CD4-positive, alpha-beta T cell treated with Interleukin-6 at 100 ng/mL for 8 hours (primary cell): ENCODE measurements at places on chromosomes 1 and 21.

DNA sequence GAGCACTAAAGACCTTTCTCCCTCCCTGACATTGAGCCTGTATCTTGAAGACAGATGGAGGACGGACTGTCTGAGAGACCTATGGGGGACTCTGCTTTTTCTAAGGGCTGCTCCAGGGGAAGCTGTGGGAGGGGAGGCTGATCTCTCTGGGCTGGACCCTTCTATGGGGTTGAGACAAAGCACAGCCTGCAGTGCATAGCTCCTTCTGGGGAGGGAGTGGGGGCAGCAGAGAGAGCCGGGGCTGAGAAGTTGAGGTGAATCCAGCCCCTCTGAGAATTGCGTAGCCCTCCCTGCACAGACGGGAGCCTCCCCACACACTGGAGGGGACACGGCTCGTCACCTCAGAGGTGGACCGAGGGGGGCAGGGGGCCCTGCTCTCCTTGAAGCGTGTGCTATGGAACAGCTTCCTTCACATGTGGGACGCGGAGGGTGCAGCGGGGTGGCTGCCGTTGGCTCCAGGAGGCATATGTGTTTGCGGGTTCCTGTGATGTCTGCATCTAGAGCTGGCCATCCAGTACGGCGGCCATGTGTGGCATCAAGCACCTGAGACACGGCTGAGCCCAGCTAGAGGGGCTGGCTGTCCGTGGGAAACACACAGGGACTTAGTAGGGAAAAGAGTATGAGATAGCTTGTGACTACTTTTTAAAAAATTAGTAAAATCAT lies 299.1 kb downstream of the CAMTA1 start:
- DNase-seq, result no peak

- no peak for DNase-seq
Observed at GRCh38 chr1:43448955-43449707, 4.6 kb downstream of the HYI start.

GRCh38 chr1:32651461-32652073 lies 559 bp downstream of the RBBP4 start:
- DNase-seq, result no peak

- no peak for DNase-seq
Observed at GRCh38 chr1:170670802-170671628, 7.1 kb downstream of the PRRX1 start.

DNA sequence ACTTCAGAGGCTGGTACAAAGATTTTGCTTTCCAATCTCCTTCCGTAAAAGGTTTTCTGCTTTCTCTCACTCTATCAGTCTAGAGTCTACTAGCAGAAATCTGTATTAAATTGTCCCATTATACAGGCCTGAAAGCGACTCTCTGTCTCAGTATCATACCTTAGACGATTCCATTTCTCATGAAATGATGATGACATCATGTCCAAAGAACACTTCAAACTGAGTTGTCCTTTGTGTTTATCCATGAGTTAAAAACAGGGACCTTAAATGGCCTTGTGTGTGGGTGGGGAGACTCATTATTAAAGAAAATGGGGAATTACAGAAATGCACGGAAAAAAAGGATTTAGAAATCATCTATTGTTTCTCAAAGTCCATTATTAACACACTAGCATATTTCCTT lies 21.0 kb upstream of the SLC44A3 start:
- no peak for DNase-seq

- DNase-seq, result no peak
Observed at GRCh38 chr21:37871121-37871862, 45.0 kb downstream of the KCNJ6 start.

DNA sequence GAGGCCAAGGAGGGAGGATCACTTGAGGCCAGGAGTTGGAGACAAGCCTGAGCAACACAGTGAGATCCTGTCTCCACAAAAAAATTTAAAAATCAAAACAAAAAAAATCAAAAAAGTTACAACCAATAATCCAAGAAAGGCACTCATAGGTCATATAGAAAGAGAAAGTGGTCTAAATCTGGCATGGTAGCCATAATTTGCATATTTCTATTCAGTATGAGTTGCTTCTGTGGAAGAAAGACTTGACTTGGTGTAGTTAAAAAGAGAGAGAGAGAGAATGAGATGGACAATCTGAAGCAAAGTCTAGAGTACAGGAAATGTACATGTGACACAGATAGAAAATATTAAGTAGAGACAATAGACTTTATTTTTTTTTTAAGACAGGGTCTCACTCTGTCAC lies 22.5 kb downstream of the JMJD4 start:
- DNase-seq, result no peak

- DNase-seq, result no peak
Observed at GRCh38 chr1:60008500-60008899, 65.1 kb downstream of the C1orf87 start.

DNA sequence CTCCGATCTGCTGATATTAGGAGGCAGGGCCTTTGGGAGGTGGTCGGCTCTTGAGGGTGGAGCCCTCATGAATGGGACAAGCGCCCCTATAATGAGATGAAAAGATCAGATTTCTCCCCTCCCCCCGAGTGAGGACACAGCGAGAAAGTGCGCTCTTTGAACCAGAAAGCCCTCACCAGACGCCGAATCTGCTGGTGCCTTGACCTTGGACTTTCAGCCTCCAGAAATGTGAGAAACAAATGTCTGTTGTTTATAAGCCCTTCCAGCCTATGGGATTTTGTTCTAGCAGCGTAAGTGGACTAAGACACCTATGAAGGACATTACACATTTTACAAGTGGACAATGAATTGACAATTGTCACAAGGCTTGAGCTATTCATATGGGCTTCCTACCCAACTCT lies 80.2 kb downstream of the RIPK4 start:
- no peak for DNase-seq

- DNase-seq, result no peak
Observed at GRCh38 chr1:3521426-3521825, 67.0 kb downstream of the ARHGEF16 start.

DNA sequence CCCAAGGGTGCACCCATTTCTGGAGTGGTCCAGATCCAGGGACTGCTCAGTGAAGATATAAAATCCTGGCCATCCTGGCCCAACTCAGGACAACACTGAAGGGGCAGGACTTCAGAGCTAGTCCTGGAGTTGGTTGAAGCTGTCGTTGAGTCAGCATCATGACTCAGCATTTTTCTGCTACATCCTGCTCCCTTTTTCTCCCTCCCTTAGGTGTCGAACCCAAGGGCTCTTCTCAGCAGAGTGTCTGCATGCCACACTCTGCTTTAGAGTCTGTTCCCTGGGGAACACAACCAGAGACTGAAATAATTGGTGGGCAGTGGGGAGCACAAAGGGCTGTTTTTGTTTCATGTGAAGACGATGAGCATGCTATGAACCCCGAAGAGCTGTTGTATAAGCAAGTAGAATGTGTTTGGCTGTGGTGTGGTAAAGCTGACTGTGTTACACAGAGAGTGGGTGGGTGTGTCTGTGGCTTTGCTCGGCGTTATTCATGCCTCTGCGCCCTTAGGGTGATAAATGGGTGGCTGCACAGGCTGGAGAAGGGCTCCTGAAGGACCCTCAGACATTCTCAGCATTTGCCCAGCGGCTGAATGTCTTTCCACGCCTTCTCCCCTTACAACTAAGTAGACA lies 167.2 kb downstream of the CYYR1 start:
- no peak for DNase-seq

DNA sequence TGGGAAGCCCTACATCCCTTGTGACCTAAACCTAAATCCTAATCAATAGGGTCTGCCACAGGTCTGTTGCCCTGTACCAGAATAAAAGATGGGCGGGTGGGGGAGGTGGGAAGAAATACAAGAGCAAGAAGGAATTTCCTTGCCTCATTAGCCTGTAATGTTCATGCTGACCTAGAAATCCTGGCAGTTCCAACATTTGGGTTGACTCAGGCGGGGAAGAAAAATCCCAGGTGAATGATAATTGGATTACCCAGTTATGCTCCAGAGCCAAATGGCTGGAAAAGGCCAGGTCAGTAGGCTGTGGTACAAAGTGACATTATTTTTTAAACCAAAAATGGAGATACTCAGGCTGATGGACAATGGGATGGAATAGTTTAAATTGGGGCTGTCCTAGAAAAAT lies 27.3 kb upstream of the A3GALT2 start:
- DNase-seq, result no peak

GRCh38 chr1:102851616-102852015 lies 256.7 kb downstream of the COL11A1 start:
- DNase-seq, result no peak

DNA sequence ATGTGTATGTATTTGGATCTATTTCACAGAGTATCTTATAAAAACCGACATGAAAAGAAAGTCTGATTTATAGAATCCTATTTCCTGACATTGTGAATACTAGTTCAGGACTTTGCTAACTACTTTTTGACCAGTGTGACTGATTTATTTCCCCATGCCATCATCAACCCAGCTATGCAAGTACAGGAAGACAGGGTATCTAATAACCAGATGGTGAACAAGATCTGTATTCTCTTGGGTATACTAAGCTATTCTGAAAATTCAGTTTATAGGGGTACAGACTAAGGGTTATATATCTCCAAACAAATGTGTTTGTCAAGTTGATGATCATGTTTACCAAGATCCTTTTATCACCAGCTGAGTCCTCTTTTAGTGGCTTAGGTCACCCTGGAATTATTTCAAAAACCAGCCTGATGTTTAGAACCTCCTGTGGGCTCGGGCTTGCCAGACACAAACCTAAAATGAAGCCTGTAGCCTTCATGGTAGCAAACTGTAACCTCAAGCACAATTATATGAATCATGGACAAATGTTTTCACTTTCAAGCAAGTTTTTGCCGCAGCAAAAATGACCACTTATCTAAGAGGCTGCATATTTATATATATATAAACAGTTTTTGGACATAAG lies 185.1 kb downstream of the FGGY start:
- no peak for DNase-seq

DNA sequence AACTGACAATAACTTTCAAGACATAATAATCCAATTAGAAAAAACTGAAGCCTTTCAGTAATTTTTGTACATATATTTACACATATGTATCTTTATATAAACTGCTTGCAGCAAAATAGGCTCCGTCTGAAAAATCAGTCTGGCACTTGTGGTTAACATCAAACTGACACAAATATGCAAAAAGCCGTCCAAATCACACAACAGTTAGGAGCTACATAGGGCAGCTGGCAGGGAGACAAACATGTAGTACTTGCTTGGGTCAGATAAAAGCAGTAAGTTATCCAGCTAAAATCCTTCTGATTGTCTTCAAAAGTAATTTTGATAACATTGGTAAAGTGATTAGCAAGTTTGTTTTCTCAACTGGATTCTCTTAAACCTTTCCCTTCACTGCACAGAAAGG lies 14.7 kb upstream of the GUCA2A start:
- DNase-seq, result no peak

DNA sequence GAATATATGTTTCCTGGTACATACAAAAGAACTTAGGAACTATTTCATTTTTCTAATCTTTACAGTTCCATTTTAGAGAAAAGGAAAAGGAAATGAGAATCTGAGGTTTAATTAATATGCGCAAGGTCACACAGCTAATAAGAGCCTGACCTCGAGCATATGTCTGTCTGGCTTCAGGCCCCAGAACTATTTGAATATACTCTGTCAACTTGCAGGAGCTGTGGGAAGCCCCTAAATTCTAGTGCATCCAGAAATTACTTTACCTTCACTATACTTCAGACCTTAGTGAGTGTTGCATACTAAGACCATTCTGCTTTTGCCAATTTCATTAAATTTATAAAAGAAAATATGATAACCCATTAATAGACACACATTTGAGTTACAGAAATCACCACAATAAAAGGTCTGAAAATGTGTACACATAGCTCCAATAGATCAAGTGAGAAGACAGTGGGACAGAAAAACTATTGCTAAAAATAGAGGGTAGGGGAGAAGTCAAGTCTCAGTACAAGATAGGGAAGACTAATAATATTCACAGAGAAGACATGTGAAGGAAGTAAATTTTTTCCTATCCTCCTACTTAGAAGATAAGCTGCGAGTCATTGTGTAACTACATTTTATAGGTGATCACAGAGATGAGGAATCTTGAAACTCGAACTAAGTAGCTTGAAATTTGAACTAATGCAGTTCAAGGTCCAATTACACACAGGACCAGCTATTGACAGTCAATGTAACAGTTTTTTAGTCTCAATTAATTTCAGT lies 3.8 kb downstream of the RGS13 start:
- no peak for DNase-seq

DNA sequence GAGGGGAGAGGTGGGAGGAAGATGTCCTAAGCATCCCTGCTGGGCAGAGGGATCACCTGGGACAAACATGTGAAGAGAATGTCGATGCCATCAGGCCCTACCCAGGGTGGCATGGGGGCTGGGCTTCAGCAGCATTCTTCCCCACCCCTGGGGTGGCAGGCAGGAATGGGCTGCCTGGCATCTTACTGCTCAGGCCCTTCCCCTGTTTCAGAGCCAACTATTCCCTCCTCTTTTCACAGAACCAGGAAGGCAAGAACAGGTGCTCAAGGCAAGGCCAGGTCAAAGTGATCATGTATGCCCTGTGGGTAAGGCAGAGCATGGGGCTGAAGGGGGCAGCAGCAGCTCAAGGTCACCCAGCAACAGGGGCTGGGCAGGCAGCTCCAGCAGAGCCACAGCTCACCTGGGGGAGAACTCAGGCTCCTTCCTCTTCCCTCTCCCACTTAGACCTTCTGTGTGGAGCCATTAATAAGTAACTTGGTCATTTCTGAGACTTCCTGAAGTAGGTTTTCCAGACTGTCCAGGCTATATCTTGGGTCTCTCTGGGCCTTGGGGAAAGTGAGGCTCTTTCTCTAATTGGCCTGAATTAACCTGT lies 56.4 kb downstream of the ELK4 start:
- DNase-seq, result no peak

- no peak for DNase-seq
Observed at GRCh38 chr1:17683598-17683997, 71.5 kb upstream of the ACTL8 start.

DNA sequence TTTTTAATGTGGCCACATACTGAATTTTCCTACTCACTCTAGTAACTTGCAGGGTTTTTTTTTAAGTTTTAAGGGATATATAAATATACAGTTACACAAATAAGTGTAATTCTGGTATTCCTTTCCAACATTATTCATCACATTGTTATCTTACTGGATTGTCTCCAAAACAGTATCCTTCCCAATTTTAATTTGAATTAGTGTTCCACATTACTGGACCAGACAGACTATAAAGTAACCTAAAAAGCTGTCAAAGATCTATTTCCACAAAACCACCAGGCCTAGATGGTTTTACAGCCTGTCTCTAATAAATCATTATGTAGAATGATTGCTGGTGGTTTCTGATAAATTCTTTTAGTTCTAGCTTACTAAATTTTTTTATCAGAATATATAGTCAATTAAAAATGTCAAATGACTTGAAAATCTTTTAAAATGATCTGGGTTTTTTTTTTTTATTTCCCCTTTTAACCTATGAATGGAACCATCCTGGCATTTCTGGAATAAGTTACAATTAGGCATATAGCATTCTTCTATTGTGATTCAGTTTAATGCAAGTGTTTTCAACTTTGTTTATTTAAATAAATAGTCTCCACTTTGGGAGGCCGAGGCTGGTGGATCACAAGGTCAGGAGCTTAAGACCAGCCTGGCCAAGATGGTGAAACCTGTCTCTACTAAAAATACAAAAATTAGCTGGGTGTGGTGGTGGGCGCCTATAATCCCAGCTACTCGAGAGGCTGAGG lies 59.3 kb downstream of the PACC1 start:
- no peak for DNase-seq

- DNase-seq, result no peak
Observed at GRCh38 chr1:65176056-65176450, 28.1 kb downstream of the AK4 start.
